ENCODE measurements at places on chromosomes 2 and 18.

DNA sequence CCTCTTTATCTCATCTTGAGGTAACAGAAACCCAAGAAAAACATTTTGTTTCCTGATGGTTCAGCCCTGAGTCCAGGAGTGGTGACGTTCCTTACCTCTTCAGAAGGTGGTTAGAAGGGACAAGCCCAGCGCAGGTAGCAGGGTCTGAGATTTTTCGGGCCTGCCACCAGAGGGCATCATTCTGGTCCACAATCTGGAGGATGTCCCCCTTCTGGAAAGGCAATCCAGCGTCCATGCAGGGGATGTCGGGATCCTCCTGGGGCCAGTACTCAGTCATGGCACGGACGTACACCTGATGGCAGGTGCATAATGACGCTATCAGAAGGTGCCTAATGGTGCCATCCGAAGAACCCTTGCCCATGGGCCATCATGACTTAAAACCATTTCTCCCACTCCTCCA lies 17.7 kb downstream of the MPP4 start:
- DNase-seq, result peak; percentile 17

GRCh38 chr18:46276748-46277147 lies 172.6 kb downstream of the HAUS1 start:
- DNase-seq, result no peak

- DNase-seq, result no peak
Observed at GRCh38 chr2:163455815-163456214, 280.0 kb downstream of the FIGN start.

- no peak for DNase-seq
Observed at GRCh38 chr2:1599301-1600085, 144.8 kb downstream of the PXDN start.

DNA sequence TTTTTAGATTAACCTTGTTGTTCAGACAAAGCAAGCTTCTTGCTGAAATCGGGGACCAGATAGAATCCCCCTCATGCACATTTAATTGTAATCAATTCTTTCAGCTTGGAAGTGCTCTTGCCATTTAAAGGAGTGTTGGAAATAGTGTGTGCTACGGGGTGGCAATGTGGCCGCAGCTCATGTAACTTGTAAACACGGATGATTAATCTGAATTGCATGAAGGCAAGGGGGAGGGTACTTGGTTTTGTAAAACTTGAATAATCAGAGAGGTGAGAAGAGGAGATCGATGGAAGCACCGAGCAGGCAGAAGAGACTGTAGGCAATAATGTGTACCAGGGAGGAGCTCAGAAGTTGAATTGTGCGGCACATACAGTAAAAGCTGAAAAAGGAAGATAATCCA lies 273.5 kb downstream of the PTGR3 start:
- DNase-seq, result no peak

Data from activated CD4-positive, alpha-beta T cell treated with anti-CD3 and anti-CD28 coated beads, Interleukin-2, Interleukin-6, amounts not matched to agents 100 ng/mL and 50 ng/mL, durations not matched to agents 16 hours and 8 hours (primary cell).